ENCODE measurements at places on chromosomes 11 and 22. TPM values are rescaled to one million over a fixed set of nuclear protein-coding genes. Genes with fewer than 3 reads are reported as not detected.
A peak's percentile ranks its signal among the peaks of the same experiment; 100 is the strongest.

GRCh38 chr11:495537-495931, 11.5 kb downstream of the RNH1 start:
- DNase-seq, result no peak

GRCh38 chr11:7640816-7641215, 32.5 kb downstream of the CYB5R2 start:
- DNase-seq, result no peak

DNA sequence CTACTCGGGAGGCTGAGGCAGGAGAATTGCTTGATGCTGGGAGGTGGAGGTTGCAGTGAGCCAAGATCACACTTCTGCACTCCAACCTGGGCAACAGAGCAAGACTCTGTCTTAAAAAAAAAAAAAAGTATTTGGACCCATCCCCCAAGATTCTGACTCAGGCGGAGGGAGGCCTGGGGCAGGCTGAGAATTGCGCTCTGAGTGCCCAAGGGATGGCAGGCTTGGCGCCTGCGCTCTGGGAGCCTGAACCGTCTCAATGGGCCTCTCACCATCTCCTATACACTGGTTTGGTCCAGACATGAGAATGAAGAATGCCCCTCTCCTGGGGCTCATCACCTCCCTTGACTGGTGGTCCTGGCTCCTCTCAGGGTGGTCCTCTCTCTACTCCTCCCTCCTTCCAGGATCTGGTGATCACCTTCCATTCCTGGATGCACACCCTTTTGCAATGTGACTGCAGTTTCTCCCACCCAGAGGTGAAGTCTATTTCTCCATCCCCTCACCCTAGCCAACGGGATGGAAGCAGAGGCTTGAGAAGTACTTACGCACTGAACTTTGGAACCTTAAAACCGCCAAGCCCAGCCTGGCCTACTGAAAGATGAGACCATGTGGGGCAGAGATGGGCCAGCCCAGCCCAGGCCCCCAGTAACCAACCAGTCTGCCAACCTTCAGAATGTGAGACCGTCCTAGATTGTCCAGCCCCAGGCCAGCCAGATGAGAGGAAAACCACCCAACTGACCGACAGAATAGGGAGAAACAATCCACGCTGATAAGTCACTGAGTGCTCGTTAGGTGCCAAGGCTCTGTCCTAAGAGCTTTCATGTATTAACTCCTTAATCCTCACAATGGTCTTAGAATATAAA, 4.9 kb downstream of the POLR3H start:
- no peak for DNase-seq

The RIC3 gene
- total RNA-seq, result 5.6 TPM

GRCh38 chr22:44500599-44500998, 2.6 kb upstream of the RTL6 start:
- no peak for DNase-seq

The TRPM5 gene
- total RNA-seq, result not detected

The POU2AF3 gene
- 0.39 TPM for total RNA-seq

DNA sequence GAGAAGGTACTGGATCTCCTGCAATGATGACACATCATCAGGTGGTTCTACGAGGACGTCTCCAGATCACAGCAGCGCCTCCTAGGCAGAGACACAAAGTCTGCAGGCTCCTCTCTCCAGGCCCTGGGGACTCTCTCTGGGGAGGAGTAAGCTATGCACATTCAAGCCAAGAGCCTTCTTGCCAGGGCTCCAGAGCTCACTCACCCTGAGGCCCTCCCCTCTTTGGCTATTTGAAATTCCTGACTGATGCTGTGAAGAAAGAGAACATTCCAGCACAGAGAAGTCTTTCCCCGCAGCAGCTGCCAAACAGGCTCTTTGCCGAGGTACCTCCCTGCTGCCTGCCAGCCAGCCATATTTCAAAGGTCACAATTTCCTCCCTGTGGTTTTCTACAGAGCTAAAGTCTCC, 204.9 kb downstream of the CSNK2A3 start:
- peak; percentile 78 for DNase-seq

DNA sequence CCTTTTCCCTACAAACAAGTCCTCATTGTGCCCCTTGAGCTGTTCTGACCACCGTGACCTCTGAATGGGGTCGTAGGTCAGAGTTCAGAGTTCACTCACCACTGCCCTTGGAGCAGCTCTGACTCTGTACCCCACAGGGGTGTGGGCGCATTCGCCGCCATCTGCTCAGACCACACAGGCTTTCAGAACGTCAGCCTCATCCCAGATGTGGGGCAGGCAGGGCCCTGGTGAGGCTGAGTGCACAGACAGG, 14.8 kb upstream of the MUC5B start:
- DNase-seq, result peak; percentile 31

- DNase-seq, result no peak
Measured at GRCh38 chr11:27965559-27965958, 142.4 kb downstream of the KIF18A start.
